Kidney epithelial cell (primary cell): ENCODE measurements at places on chromosomes 12 and 14.

DNA sequence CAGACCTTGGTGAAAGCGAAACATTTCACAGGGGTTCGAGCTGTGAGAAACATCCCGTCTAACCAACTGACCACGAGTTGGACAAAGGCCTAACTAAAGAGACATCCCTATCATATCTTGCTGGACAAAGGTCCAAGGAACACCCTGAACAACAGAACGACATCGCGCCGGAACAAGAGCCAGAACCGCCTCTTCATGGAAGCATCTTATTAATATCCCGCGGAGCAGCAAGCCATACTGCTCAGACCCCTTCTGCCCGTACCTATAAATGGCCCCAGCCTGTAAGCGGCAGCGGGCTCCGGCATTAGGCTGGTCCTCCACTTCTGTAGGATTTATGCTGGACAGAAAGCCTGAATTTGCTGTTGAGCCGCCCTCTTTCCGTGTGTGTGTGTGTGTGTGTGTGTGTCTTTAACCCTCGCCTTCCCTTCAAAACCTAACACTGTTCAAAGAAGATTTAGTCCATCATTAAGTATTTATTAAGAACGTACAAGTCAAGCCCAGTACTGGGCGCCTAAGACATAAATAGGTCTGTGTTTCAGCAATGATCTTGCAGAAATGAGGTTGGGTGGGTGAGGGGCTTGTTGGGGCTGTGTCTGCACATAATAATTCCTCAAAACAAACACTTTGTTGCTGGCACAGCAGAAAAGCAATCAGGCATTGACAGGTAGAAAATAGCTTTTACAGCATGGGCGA lies 1.9 kb downstream of the SLC6A15 start:
- DNase-seq, result no peak

GRCh38 chr14:67638642-67639041 lies 18.9 kb downstream of the ARG2 start:
- no peak for DNase-seq

DNA sequence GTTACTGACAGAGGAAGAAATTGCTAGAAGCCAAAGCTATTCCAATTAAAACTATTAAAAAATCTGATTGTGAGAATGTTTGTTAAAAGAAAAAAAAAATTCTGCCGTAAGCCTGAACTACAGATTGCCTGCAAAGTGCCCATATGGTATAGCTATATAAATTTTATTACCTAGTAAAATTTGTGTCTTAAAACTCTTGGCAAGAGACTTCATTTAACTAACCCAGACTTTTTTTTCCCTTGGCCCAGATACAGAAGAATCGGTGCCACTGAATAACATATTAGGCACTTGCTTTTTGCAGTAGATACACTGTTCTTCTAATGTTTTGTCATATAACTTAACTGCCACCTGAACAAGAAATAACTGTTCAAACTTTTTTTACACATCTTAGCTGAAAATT lies 125.5 kb downstream of the RPS29 start:
- no peak for DNase-seq

GRCh38 chr12:12715128-12715458 lies 2.1 kb upstream of the CDKN1B start:
- no peak for DNase-seq

DNA sequence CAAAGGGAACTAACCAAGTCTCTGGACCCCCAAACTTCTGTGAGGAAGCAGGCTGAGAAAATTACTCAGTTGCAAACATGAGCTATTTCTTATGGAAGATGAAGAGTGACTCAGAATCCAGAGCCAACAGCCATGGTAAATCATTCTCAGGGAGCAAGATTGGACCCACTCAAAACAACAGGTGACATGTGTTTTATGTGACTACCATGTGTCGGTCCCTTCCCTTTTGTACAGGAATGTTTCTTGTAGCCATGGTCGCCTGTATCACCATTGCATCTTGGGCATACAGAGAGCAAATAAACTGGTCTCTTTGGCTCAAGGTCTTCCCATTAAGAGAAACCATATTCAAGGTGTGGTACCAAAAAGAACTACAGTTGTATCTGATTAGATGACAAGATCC lies 75.4 kb upstream of the COCH start:
- no peak for DNase-seq

- DNase-seq, result peak; percentile 12
These were observed 70.2 kb upstream of the GPHB5 start for GRCh38 chr14:63388766-63389431.

DNA sequence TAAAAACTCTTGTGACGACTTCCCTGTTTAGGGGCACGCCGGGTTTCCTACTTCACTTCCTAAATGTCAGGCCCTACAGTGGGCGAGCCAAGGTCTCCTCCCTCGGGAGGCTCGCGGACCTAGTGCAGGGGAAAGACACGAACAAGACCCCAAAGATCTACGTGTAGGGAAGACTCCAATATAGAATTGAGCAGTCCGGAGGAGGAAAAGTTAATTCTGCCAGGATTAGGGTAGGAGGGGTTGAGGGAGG lies 564 bp downstream of the ATXN3 start:
- no peak for DNase-seq

DNA sequence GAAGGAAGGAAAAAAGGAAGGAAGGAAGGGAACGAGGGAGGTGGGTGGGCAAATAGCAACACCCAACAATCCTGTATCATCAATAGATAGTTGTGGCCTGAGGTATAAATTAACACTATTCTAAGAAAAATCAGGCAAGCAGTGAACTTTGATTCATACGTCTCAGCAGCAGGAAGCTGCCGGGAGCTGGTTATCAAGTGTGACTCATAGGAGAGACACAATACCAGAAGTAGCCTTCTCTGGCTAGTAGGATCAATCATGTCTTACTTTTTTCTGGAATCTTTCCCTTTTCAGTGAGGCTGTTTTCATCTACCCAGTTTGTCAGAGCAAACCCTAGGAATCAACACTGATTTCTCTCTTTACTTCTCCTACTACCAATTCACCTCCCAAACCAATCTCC lies 780.5 kb downstream of the NRXN3 start:
- DNase-seq, result peak; percentile 5

GRCh38 chr12:13404111-13404628 lies 207.6 kb downstream of the EMP1 start:
- DNase-seq, result no peak

DNA sequence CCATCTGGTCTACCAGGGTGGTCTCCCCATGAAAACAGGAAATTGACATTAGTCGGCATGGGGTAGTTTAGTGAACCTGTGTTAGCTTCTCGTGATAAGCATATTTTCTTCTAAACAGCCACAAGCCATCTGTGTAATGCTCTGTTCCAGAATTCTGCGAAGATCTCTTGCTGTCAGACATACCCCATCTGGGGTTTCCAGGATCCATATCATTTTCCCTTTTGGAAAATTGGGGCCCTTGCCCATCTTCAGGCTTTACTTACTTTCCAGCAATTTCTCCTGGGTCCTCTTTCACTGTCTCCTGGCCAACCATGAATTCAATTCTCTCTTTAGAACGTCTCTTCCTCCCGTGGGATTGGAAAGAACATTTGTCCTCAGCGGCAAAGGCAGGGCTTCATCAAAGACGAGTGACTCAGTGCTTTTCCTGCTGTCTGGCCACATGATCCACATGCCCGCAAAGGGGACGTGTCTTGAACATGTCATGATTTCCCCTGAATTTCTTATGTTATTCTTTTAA lies 21.4 kb upstream of the NCOR2 start:
- DNase-seq, result no peak

DNA sequence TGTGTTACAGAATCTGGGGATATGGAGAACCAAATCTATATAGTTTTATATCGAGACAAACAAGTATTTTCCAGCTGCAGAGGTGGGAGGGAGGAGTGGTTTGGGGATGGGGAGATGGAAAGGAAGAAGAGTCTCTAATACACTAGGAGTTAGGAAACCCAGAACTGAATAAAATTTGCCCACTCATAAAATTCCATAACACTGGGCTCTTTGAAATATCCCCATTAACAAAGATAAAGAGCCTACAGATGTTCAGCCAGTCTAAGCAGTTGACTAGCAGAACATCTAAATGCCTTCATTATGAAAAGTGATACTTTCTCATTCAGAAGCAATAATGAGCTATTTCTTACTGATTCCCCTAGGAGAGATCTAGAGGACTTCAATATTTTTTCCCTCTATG lies 151.7 kb upstream of the GZMB start:
- DNase-seq, result no peak

GRCh38 chr12:103571286-103571685 lies 15.8 kb upstream of the STAB2 start:
- no peak for DNase-seq

- no peak for DNase-seq
These were observed 452.3 kb downstream of the ADAMTS20 start for GRCh38 chr12:43099691-43100163.

DNA sequence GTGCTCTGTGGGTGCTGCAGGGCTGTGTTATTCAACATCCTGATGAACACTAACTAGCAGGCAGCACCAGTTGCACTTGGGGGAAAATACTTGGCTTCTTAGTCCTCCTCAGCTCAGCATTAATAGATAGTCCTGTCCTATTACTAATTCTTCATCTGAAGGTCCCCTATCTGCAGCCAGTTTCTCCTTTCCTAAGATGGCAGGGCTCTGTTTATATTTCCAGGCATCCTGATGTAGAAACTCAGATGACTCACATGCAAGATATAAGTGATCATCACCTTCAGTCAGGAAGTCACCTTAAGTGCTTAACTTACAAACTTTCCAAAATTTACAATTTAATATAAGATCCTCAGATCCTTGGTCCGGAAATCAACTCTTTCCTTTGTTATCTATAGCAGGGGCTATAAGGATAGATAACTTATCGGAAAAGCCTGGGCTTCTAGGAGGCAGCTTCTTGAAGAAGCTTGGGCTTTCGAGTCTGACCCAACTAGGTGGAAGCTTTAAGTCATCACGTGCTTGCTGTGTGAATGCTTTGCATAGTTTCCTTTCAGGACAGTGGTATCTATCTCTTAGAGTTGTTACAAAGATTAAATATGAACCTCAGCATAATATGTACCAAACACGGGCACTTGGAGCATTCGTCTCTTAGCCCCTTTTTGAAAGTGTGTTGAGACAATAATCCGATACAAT lies 181.0 kb upstream of the GRIP1 start:
- DNase-seq, result no peak

DNA sequence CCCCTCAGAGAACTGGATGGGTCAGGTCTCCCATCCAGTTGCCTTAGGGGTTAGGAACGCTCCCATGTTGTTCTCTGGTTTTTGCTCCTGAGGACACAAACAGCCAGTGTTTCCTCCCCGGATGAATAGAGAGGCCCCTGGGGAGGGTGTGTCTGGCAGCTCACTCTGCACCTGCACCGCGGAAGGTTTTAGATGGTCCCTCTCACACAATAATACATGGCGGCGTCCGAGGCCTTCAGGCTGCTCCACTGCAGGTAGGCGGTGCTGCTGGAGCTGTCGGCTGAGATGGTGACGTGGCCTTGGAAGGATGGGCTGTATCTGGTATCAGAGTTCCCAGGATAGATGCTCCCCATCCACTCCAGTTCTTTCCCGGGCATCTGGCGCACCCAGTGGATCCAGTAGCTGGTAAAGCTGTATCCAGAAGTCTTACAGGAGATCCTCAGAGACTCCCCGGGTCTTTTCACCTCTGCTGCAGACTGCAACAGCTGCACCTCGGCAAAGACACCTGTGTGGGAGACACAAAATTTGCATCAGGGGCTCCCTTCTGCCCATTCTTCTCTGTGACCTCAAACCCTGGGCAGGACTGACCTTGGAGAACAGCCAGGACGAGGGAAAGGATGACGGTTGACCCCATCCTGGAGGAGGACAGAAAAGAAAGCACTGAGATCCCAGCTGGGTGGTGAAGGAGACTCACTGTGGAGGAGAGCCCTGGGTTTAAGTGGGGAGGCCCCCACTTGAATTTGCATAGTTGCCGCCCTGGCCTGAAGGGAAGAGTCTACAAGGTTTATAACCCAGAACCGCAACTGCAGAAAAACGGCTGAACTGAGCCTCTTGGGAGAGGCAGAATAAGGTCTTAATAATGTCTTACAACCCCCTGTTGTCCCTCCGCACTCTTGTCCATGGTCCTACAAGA lies 1324.8 kb downstream of the TMEM121 start:
- DNase-seq, result no peak

- no peak for DNase-seq
These were observed 8.1 kb upstream of the DYRK4 start for GRCh38 chr12:4553943-4554342.

DNA sequence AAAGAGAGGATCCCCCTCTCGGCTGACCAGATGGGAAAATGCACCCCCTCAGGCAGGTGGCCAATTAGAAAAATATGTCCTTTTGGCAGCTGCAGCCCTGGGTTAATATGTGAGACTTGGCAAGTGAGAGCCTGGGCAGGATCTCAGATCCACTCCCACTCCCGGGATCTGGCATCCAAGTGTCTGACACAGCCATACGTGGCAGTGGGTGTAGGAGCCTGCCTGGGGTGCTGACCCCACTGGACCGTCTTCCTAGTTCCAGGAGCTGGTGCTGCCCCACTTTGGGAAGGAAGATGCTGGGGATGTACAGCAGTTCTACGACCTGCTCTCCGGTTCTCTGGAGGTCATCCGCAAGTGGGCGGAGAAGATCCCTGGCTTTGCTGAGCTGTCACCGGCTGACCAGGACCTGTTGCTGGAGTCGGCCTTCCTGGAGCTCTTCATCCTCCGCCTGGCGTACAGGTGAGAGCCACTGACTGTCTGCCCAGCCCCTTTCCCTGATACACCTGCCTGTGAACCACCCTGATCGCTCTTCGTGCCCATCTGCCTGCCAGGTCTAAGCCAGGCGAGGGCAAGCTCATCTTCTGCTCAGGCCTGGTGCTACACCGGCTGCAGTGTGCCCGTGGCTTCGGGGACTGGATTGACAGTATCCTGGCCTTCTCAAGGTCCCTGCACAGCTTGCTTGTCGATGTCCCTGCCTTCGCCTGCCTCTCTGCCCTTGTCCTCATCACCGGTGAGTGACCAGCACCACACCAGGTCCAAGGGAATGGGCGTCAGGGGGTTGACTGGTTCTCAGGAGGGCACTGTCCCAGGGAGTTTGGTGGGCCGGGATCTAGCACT lies 5.8 kb downstream of the NR4A1 start:
- no peak for DNase-seq

- no peak for DNase-seq
These were observed 25.4 kb downstream of the PSMC1 start for GRCh38 chr14:90281756-90282155.

DNA sequence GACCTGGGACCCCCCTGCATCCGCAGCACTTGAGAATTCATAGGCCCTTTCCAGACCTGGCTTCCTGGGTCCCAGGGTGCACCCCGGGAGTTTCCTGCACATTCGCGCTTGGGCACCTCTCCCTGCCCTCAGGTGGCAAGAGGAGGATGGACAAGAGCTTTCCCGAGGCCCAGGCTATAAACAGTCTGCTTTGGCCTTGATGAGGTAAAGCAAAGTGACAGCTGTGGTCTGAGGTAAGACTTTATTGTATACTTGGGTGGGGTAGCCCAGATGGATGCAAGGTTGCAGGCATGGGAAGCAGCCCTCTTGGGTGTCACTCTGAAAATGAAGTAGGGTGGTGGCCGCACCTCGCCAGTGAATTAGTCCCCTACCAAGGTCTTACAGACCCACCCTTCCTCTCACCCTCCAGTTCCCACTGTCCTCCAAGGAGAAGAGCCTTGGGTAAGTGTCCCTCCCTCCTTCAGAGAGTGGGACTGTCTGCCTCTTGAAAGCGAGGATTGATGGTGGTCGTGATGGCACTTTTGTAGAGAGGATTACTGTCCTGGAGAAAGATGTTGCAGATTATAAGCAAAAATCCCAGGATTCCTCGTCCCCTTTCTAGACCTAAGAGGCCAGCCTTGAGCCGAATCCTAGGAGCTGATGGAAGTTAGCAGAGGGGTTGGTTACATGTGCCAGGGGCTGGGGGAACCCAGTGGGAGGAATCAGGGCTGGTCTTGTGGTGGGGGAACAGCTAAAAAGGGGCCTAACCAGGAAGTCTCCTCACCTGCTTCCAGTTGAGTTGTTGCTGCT lies 10.6 kb upstream of the CSAD start:
- DNase-seq, result no peak
